ENCODE measurements at places on chromosomes 6 and 20.

GRCh38 chr20:62830821-62831220 is 14.0 kb downstream of the COL9A3 start:
- DNase-seq = no peak

- DNase-seq = no peak
Observed at GRCh38 chr6:2529211-2529719, 221.5 kb downstream of the MYLK4 start.

- no peak for DNase-seq
Observed at GRCh38 chr20:20457392-20458126, 89.7 kb downstream of the INSM1 start.

DNA sequence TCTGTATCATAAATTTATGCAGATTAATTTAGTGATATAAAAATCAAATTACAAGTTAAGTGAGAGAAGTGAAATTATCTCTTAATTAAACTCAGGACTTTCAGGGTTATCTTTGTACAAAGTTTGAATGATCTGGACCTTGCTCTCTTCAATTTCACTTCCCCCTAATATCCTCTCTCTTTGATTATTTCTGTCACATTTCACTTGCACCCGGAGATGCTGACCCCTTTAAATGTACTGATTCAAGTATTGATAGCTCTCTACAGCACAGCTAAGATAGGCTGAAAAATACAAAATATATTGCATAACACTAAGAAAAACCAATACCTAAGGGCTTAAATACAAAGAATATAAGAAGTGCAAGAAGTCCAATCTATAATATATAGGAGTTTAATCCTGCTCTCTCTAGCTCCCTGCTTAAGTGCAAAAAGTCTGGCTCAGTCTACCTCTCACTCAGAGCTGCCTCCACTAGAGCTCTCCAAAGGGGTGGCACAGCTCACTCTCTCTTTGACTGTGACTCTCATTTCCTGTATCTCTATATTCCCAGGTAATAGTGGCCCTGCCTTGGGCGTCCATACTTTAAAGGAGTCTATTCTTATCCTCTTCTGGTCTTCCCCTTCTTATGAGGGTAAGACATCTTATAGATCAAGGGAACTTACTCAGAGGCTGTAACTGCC is 588.4 kb downstream of the RFPL4B start:
- DNase-seq = no peak

- DNase-seq = no peak
Observed at GRCh38 chr6:455006-455585, 63.5 kb downstream of the IRF4 start.

DNA sequence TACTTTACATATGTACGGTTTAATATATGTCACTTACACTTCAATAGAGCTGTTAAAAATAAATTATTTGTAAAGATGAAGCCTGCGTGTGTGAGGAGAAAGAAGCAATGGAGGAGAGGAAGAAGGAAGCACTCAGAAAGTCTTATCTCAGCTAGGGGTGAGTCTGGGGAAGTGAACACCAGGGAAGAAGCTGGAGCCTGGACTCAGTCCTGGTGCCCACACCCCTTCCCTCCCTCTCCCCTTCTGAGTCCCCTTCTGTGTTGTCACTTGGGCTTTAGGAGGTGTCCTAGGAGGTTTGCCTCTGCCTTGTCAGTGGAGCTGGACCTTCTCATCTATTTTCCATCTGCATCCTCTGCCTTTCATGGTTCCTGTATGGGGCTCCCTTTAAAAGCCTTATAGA is 1.9 kb downstream of the SIRPB2 start:
- DNase-seq = no peak
